HT-29 (cell line): ENCODE measurements at places on chromosomes 6 and 20.

DNA sequence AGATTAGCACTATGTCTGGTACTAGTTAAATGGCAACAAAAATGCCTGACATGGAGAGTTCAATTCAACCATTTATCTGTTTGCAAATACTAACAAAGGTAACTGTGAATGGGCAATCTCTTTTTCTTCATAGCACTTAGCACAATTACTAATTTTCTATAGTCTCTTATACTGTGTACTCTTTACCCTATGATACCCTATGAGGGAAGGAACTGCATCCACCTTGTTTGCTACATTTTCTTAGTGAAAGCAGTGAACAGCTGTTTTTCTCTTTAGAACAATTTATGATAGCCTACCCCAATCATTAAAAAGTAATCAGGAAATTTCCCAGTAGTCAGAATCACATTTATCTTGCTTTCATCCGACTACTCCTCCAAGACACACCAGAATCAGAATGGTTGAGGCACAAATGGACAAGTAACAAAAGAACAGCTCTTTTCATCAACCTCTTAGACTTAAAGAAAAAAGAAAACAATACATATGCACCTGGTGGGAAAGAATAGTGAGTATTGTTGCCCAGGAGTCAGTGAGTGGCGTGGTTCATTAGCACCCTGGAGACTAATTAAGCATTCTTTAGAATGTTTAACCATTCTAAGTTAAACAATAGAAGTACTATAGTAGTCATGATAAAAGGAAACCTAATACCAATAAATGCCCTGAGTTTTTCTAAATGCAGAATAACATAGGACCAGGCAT lies 16.7 kb downstream of the ZNF292 start:
- DNase-seq: no peak

DNA sequence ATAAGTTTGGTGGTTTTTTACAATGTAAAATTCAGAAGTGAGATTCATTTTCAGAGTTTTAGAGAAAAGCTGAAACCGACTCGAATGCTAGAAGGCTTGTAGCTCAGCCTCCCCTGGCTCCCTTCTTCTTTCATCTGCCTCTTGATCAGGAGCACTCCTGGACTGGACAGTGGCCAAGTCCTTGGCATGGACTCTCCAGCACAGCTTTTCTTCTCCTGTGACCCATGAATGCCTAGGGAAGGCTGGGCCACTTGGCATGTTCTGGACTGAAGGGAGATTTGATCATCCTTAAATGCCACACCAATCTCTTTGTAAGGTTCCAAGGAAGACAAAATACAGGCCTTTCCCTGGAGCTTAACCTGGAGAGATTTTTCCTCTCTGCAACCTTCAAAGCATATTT lies 384.0 kb upstream of the SASH1 start:
- peak; percentile 4 for DNase-seq

GRCh38 chr6:164109770-164110140 lies 695.2 kb downstream of the QKI start:
- peak; percentile 38 for DNase-seq

- DNase-seq: no peak
Measured at GRCh38 chr6:90229331-90230010, 67.2 kb downstream of the BACH2 start.
